ENCODE measurements at places on chromosomes 4 and X. TPM values are rescaled to one million over a fixed set of nuclear protein-coding genes. Genes with fewer than 3 reads are reported as not detected.

- no peaks in the 10 kb centered on the region for H3K4me1 ChIP-seq
- no peaks in the 10 kb centered on the region for H3K36me3 ChIP-seq
- H3K27me3 ChIP-seq, result no peaks in the 10 kb centered on the region
- no peak overlapping the region for H3K4me3 ChIP-seq
- H3K27ac ChIP-seq, result no peak overlapping the region
Observed at GRCh38 chrX:119218198-119218597, 17.9 kb upstream of the PGRMC1 start.

- H3K27ac ChIP-seq, result no peak overlapping the region
- H3K27me3 ChIP-seq, result no peaks in the 10 kb centered on the region
- H3K4me3 ChIP-seq, result no peak overlapping the region
- no peaks in the 10 kb centered on the region for H3K4me1 ChIP-seq
- no peak for DNase-seq
Observed at GRCh38 chrX:152165033-152165743, 26.8 kb upstream of the MAGEA10 start.

GRCh38 chr4:24664956-24665355 is 80.6 kb upstream of the DHX15 start:
- no peaks in the 10 kb centered on the region for H3K4me1 ChIP-seq
- no peaks in the 10 kb centered on the region for H3K36me3 ChIP-seq
- H3K27ac ChIP-seq, result no peak overlapping the region
- H3K4me3 ChIP-seq, result no peak overlapping the region

- H3K4me3 ChIP-seq, result no peak overlapping the region
- DNase-seq, result no peak
- H3K4me1 ChIP-seq, result no peaks in the 10 kb centered on the region
- H3K27ac ChIP-seq, result no peak overlapping the region
Observed at GRCh38 chr4:79743014-79743413, 330.0 kb downstream of the ANTXR2 start.

GRCh38 chrX:153909024-153909979 is 4.8 kb downstream of the AVPR2 start:
- H3K4me3 ChIP-seq, result no peak overlapping the region
- H3K27ac ChIP-seq, result no peak overlapping the region
- H3K27me3 ChIP-seq, result no peaks in the 10 kb centered on the region
- H3K36me3 ChIP-seq, result no peaks in the 10 kb centered on the region

GRCh38 chrX:55717521-55718497 is at the start of gene RRAGB:
Gene RRAGB, plus strand, starts transcription at chrX:55717749. Its CDS starts 579 bp downstream, at chrX:55718328.
- H3K27me3 ChIP-seq, result no peaks in the 10 kb centered on the region
- H3K4me1 ChIP-seq, result peaks cover 24% of the 10 kb centered on the region
- no peaks in the 10 kb centered on the region for H3K36me3 ChIP-seq
- H3K27ac ChIP-seq, result peak within 1 kb of the TSS; percentile 64
- peak; percentile 97 for DNase-seq

DNA sequence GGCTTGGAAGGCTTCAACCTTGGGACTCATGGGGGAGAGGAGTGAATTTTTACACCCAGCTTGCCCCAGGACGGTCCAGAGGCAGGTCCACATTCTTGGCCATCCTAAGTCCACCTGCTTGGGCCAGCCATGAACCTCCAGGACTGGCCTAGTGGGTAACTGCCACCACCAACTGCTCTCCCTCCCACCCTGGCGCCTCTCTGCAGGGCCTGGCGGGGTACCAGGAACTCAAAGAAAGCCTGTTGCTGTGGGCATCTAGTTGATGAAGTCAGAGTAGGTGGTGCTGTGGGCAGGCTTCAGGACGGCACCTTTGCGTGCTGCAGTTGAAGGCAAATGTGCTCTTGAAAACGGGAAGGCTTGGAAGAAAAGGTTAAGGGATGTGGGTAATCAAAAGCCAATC is 12.0 kb downstream of the BCOR start:
- H3K27ac ChIP-seq, result no peak overlapping the region
- DNase-seq, result no peak
- no peaks in the 10 kb centered on the region for H3K36me3 ChIP-seq
- peaks cover 74% of the 10 kb centered on the region for H3K4me1 ChIP-seq
- no peak overlapping the region for H3K4me3 ChIP-seq

DNA sequence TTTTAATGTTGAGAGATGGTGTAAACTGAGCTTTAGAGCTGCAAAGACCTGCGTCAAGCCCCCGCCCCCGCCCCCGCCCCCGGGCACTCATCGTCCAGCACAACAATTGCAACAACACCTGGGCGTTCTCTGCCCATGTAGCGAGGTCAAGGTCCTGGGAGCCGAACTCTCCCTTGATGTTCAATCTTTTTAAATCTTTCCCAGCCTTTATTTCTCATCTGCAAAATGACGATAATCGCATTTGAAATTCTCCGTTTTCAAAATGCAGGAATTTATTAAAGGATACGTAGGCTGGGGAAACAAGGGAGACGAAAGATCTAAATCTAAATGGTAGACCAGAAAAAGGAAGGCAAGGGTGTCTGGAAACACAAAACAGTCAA is 648 bp upstream of the MSMO1 start:
- H3K4me3 ChIP-seq, result peak overlapping the region; percentile 89
- H3K27ac ChIP-seq, result peak overlapping the region; percentile 71
- no peaks in the 10 kb centered on the region for H3K36me3 ChIP-seq
- H3K27me3 ChIP-seq, result no peaks in the 10 kb centered on the region
- no peak for DNase-seq

- H3K4me3 ChIP-seq, result no peak overlapping the region
- no peaks in the 10 kb centered on the region for H3K36me3 ChIP-seq
- no peaks in the 10 kb centered on the region for H3K4me1 ChIP-seq
- H3K27ac ChIP-seq, result no peak overlapping the region
Observed at GRCh38 chrX:9687899-9688298, 77.7 kb downstream of the GPR143 start.

- H3K27me3 ChIP-seq, result no peaks in the 10 kb centered on the region
- H3K4me3 ChIP-seq, result no peak overlapping the region
- no peaks in the 10 kb centered on the region for H3K36me3 ChIP-seq
- no peak overlapping the region for H3K27ac ChIP-seq
- DNase-seq, result no peak
Observed at GRCh38 chr4:35836596-35836995, 407.7 kb downstream of the ARAP2 start.

DNA sequence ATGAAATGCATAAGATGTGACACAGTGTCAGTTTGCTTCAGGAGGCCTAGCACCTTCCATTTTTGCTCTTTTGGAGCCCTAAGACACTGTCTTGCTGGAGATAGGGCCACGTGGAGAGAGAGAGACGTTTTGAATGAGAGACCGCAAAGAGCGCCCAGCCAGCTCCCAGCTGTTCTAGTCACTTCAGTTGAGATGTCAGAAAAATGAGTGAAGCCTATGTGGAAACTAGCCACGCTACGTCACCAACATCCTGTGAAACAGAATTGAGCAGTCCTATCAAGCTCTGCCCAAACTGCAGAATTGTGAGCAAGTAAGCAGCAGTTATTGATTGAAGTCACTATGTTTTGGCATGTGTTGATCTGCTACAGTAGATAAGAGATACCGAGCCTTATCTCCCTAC is 13.1 kb downstream of the GPR82 start:
- H3K4me1 ChIP-seq, result no peaks in the 10 kb centered on the region
- DNase-seq, result no peak
- no peak overlapping the region for H3K4me3 ChIP-seq
- H3K27me3 ChIP-seq, result no peaks in the 10 kb centered on the region
- no peak overlapping the region for H3K27ac ChIP-seq

- DNase-seq, result no peak
- no peak overlapping the region for H3K27ac ChIP-seq
Observed at GRCh38 chr4:144531841-144532240, 114.1 kb upstream of the HHIP start.

- no peaks in the 10 kb centered on the region for H3K27me3 ChIP-seq
- H3K4me3 ChIP-seq, result no peak overlapping the region
- no peaks in the 10 kb centered on the region for H3K4me1 ChIP-seq
- no peak overlapping the region for H3K27ac ChIP-seq
- no peak for DNase-seq
- H3K36me3 ChIP-seq, result no peaks in the 10 kb centered on the region
Observed at GRCh38 chr4:185520119-185520518, 15.2 kb downstream of the PDLIM3 start.

- peak overlapping the region; percentile 54 for H3K27ac ChIP-seq
- no peak overlapping the region for H3K4me3 ChIP-seq
- DNase-seq, result no peak
- no peaks in the 10 kb centered on the region for H3K27me3 ChIP-seq
- H3K36me3 ChIP-seq, result peaks cover 9% of the 10 kb centered on the region
Observed at GRCh38 chr4:88600176-88600838, 8.0 kb downstream of the HERC3 start.

GRCh38 chr4:186848437-186848836 is 124.8 kb upstream of the FAT1 start:
- H3K4me3 ChIP-seq, result no peak overlapping the region
- no peaks in the 10 kb centered on the region for H3K36me3 ChIP-seq
- peaks cover 13% of the 10 kb centered on the region for H3K4me1 ChIP-seq
- H3K27me3 ChIP-seq, result no peaks in the 10 kb centered on the region

DNA sequence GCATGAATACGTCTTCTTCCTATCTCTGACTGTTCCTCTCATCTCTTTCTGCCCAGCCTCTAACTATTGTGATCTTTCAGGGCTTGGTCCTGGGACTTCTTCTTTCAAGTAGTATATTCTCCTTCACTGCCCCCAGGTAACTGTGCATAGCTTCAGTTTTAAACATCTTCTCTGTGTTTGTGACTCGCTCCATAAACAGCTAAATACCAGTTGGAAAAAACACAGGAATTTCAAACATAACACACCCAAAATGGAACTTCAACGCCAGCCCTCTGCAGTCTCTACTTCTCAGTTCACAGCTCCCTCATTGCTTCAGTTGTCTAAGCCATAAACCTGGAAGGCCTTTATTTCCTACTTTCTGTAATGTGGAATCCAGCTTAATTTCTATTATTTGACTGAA is 16.6 kb downstream of the TRIML2 start:
- no peaks in the 10 kb centered on the region for H3K4me1 ChIP-seq
- H3K27me3 ChIP-seq, result no peaks in the 10 kb centered on the region
- no peak for DNase-seq
- no peak overlapping the region for H3K4me3 ChIP-seq
- H3K27ac ChIP-seq, result no peak overlapping the region
- no peaks in the 10 kb centered on the region for H3K36me3 ChIP-seq

- no peak overlapping the region for H3K4me3 ChIP-seq
- H3K4me1 ChIP-seq, result peaks cover 13% of the 10 kb centered on the region
- no peak overlapping the region for H3K27ac ChIP-seq
- no peaks in the 10 kb centered on the region for H3K27me3 ChIP-seq
- DNase-seq, result peak; percentile 69
Observed at GRCh38 chr4:184959786-184960185, 58.5 kb upstream of the HELT start.

DNA sequence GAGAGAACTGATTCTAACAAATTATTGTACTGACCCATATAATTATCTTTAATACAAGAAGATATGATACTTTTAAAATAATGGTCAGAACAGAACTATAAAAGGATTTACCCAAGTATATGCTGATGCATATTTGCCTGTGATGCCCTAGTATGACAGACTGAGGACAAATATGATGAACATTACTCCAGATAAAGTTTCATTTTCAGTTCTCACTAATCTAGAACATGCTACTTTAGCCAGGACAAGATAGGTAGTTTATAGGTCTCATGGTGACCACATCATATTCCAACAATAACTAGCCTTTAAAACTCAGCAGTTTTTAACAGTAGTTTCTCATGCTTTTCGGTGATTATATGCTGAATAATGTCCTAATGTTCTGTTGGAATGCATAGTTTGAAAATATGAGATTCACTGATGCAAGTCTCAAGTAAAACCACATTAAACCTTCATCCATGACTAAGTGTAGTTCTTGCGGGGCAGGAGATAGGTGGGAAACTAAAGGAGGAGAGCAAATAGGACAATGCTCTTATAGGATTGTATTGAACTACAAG is 295.2 kb upstream of the AGA start:
- no peaks in the 10 kb centered on the region for H3K4me1 ChIP-seq
- H3K27me3 ChIP-seq, result no peaks in the 10 kb centered on the region
- no peak overlapping the region for H3K27ac ChIP-seq
- DNase-seq, result no peak
- no peak overlapping the region for H3K4me3 ChIP-seq

- H3K4me3 ChIP-seq, result no peak overlapping the region
- no peaks in the 10 kb centered on the region for H3K4me1 ChIP-seq
- H3K27ac ChIP-seq, result no peak overlapping the region
- DNase-seq, result no peak
- H3K36me3 ChIP-seq, result no peaks in the 10 kb centered on the region
Observed at GRCh38 chr4:155608225-155608885, 58.3 kb upstream of the GUCY1A1 start.

- H3K27ac ChIP-seq, result no peak overlapping the region
- peaks cover 4% of the 10 kb centered on the region for H3K36me3 ChIP-seq
- DNase-seq, result no peak
- peaks cover 12% of the 10 kb centered on the region for H3K4me1 ChIP-seq
- H3K27me3 ChIP-seq, result no peaks in the 10 kb centered on the region
Observed at GRCh38 chr4:151674804-151675391, 85.9 kb downstream of the GATB start.

GRCh38 chr4:150368667-150369066 is 213.3 kb upstream of the MAB21L2 start:
- no peaks in the 10 kb centered on the region for H3K36me3 ChIP-seq
- no peak overlapping the region for H3K27ac ChIP-seq
- H3K27me3 ChIP-seq, result no peaks in the 10 kb centered on the region
- no peak overlapping the region for H3K4me3 ChIP-seq

- no peak for DNase-seq
- H3K4me1 ChIP-seq, result no peaks in the 10 kb centered on the region
- H3K4me3 ChIP-seq, result no peak overlapping the region
- H3K27ac ChIP-seq, result no peak overlapping the region
- no peaks in the 10 kb centered on the region for H3K27me3 ChIP-seq
Observed at GRCh38 chr4:33381816-33382215, 2661.6 kb downstream of the PCDH7 start.

- H3K4me1 ChIP-seq, result no peaks in the 10 kb centered on the region
- no peak overlapping the region for H3K4me3 ChIP-seq
- H3K36me3 ChIP-seq, result no peaks in the 10 kb centered on the region
- no peaks in the 10 kb centered on the region for H3K27me3 ChIP-seq
- no peak for DNase-seq
Observed at GRCh38 chr4:37747772-37748330, 61.7 kb upstream of the RELL1 start.

DNA sequence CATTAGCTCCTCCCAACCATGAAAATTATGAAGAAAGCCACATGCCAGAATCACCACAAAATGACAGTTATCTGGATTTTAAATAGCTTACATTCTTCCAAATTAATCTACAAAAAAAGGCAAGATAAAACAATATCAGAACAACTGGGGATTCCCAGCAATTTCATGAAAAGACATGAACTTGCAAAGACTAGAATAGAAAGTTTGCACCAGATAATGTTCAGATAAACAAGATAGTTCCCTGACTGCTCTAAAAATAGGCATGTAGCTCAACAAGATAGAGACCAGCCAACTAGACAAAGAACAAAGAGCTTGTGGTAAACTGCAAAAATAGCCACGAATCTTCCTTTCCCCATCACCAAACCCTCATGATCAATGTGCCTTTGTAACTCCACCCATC is 30.3 kb upstream of the DDX53 start:
- H3K27me3 ChIP-seq, result no peaks in the 10 kb centered on the region
- no peak overlapping the region for H3K27ac ChIP-seq
- no peak overlapping the region for H3K4me3 ChIP-seq
- no peaks in the 10 kb centered on the region for H3K4me1 ChIP-seq
- no peaks in the 10 kb centered on the region for H3K36me3 ChIP-seq

Gene ERCC6L
- total RNA-seq, result 0.74 TPM

Gene WDR17
- total RNA-seq, result 2.0 TPM

Gene TMEM154
- total RNA-seq, result 33.1 TPM

Gene GPR119
- not detected for total RNA-seq

Gene F8A3
- total RNA-seq, result 5.2 TPM

Gene P2RY8
- total RNA-seq, result 0.74 TPM

Gene ANXA3
- 11.8 TPM for total RNA-seq

Gene PHOX2B
- 0.49 TPM for total RNA-seq

Gene GPAT3
- total RNA-seq, result 5.2 TPM
